ENCODE measurements at places on chromosomes 12 and 14. TPM values are rescaled to one million over a fixed set of nuclear protein-coding genes. Genes with fewer than 3 reads are reported as not detected.

GRCh38 chr14:23399591-23399990, 8.5 kb downstream of the MYH6 start:
- DNase-seq, result peak; percentile 37

DNA sequence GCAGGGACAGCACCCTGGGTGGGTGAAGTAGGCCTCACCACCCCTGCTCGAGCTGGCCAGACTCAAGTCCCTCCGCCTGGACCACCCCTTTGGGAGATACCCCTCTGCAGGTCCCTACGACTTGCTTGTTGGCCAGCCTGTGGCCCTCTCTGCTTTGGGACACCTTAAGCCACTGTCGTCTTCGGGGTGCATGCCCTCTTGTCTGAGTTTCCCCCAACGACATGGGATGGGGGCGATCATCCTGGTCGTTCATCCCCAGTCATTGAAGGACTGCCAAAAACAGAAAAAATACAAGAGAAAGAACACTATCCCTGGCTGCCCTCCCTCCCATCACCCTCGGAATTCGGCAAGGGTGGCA, 151.1 kb downstream of the DPF3 start:
- DNase-seq, result no peak

DNA sequence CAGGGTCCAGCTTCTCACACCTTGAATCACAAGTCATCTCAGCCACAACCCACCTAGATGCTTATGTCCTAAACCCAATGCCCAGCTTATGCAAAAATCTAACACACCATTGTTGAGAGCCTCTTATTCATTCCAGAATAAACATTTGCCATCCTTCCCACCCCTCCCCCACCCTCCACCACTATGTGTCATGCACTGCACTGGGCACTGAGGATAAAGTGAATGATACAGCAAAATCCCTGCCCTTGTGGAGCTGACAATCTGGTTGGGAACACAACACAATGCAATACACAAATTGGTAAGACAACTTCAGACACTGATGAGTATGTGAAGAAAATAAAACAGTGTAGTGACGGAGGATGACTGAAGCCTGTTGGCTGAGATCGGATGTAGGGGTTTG, 1.4 kb upstream of the GLTP start:
- no peak for DNase-seq

GRCh38 chr14:104114421-104115130, 23.8 kb upstream of the KIF26A start:
- DNase-seq, result peak; percentile 53

- DNase-seq, result no peak
These were observed 677.4 kb upstream of the TMEM132C start for GRCh38 chr12:127589541-127589940.

DNA sequence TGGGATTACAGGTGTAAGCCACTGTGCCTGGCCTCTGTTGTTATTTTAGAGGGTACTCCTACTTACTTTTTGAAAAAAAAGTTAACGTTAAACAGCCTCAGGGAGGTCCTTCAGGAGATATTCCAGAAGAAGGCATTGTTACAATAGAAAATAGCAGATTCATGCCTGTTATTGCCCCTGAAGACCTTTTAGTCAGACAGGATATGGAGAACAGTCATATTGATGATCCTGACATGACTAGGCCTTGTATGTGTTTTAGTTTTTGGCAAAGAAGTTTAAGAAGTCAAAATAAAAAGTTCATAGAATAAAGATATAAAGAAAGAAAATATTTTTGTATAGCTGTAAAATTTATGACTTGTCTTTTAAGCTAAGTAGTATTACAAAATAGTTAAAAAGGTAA, 45.3 kb downstream of the WASHC3 start:
- no peak for DNase-seq

GRCh38 chr12:132924356-132924755, 31.8 kb downstream of the ZNF605 start:
- no peak for DNase-seq

DNA sequence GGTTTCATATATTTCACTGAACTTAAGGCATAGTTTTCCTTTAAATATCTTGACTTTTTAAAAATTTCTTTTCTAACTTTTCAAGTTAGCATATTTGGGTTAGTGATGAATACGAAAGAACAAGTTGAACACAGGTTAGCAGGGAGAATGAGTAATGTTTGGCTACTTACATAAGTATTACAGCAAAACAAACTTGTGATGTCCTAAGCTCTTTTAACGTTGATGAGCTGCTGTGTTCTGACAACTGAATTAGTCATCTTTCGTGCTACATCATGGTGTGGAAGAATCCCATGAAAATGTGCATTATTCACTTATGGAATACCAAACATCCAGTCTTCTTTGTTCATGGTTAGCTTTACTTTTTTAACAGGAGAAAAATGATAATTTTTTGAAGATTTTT, 36.3 kb upstream of the PDZRN4 start:
- no peak for DNase-seq

- DNase-seq, result no peak
These were observed 177.8 kb upstream of the SLC38A2 start for GRCh38 chr12:46550266-46550879.

- no peak for DNase-seq
These were observed 88.9 kb downstream of the SLC2A13 start for GRCh38 chr12:40016980-40017379.

GRCh38 chr12:29737644-29738043, 46.1 kb downstream of the TMTC1 start:
- DNase-seq, result no peak

GPR84 gene
- total RNA-seq, result 0.22 TPM

SYCP3 gene
- total RNA-seq, result not detected

KCNA1 gene
- total RNA-seq, result not detected

CD163 gene
- 97.5 TPM for total RNA-seq

HOXC6 gene
- total RNA-seq, result 0.41 TPM

Measured in Right ventricle myocardium inferior (tissue), 1 donor.